Fibroblast of skin of left biceps (primary cell): ENCODE measurements at places on chromosomes 7 and 10.

GRCh38 chr7:98624846-98625420 lies 7.8 kb downstream of the NPTX2 start:
- DNase-seq = no peak

DNA sequence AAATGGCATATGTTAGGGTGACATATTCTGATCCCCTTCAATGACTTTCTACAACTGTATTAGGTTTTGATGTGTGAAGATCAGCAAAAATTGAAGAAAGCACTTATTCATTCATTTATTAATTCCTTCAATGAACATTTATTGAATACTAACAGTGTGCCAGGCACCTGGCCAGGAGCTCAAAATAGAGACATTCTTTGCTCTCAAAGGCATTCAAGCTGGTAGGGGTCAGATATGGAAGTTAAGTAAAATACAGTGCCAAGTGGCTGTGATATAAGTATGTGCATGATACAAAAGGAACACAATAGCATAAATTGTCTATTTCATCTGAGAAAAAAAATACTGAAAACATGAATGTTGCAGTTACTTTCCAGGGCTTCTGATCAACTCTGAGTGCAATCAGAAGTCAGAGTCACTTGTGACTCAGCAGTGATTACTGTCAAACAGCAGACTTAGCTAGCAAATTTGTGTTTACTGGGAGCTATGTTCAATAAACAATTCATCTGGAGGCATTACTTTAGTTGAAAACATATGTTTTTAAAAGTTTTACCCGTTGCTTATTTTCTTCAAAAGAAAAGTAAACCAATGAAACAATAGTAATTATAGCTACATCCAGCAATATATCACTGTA lies 60.4 kb upstream of the CACNB2 start:
- DNase-seq = no peak

GRCh38 chr10:69179089-69179742 lies 818 bp upstream of the SUPV3L1 start:
- DNase-seq = no peak

DNA sequence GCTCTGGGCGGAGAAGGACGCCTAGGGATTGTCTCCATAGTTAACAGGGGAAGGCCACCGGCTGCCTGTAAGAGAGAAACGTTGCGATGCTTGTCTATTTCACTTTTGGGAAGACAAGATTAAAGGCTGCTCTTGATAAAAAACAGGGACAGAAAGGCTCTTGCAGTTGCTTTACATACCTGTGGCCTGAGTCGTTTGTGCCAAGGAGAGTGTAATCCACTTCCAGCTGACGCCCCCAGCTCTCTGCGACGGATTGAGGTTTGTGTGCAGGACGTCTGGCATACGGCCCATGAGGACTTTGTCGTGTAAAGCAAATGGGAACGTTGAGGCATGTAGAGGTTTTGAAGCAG lies 1.1 kb downstream of the MAP3K8 start:
- DNase-seq = no peak

- peak; percentile 22 for DNase-seq
Observed at GRCh38 chr10:58064714-58065528, 202.8 kb downstream of the IPMK start.

- no peak for DNase-seq
Observed at GRCh38 chr10:117610321-117610720, 67.8 kb downstream of the EMX2 start.

GRCh38 chr10:20481054-20481453 lies 416.1 kb downstream of the NEBL start:
- no peak for DNase-seq

- DNase-seq = no peak
Observed at GRCh38 chr7:28112012-28112411, 68.6 kb downstream of the JAZF1 start.

- DNase-seq = no peak
Observed at GRCh38 chr7:29950480-29950879, 39.1 kb downstream of the SCRN1 start.

- DNase-seq = no peak
Observed at GRCh38 chr7:91295576-91295975, 31.3 kb downstream of the FZD1 start.
